Amygdala (tissue), 56 donors: ENCODE measurements at places on chromosomes 11 and 22.

DNA sequence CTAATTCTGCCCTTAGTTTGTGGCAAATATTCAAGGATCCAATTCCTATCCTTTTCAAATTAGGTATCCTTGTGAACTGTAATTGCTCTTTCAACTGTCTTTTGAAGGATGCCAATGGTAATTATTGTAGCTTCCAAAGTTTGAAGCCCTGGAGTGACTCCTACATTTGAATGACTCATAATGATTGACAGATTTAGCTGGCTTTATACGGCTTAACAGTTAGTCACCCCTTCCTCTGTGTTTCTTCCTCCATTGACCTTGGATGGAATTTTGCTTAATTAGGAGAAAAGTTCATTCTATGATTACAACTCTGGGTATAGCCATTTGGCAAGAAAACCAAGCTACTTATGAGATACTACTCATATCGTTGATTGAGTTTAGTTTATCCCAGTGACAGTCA, 639.3 kb upstream of the KIRREL3 start:
- no peak for DNase-seq

- no peak for DNase-seq
Observed at GRCh38 chr22:27075028-27075678, 417.8 kb downstream of the MIAT start.

DNA sequence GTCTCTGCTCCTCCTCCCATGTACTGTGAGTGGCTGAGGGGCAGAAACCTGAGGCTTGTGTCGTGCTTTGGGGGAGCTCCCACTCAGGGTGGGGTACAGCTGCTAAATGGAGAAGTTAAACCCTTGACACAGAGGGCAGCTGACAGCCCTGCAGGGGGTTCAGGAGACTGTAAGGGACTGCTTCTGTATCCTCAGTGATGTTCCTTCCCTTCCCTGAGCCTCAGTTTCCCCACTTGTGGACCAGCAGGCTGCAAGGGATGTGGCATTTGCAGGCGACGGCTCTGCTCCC, 15.6 kb downstream of the SYNGR1 start:
- DNase-seq, result no peak

DNA sequence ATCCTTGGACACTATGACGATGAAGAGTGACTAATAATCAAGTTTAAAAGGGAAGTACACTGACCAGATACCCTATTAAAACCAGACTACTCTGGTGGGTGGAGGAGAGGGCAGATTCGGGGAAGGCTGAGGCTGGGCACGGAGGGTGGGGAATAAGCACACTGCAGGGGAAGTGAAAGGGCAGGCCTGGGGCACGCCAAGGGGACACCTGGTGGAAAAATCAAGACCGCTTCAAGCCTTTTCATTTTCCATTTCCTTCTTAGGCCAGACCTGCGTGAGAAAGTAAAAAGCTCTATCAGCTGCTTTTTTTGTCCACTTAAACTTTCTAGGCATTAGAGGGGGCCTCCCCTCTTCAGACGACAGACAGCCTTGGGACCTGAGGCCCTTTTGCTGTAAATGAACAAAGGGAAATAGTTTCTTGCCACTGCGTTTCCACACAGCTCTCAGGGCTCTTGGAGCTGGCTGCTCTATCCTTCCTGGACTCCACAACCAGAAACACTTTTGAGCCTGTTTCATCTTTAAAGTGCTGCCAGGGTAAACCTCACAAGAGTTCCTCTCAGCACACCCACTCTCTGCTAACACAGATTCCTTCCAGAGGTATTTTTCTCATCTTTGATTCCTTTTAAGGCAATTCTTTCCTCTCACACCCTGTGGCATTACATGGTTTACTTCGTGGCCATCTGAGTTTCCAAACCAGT, 25.0 kb upstream of the SERPIND1 start:
- DNase-seq, result no peak

DNA sequence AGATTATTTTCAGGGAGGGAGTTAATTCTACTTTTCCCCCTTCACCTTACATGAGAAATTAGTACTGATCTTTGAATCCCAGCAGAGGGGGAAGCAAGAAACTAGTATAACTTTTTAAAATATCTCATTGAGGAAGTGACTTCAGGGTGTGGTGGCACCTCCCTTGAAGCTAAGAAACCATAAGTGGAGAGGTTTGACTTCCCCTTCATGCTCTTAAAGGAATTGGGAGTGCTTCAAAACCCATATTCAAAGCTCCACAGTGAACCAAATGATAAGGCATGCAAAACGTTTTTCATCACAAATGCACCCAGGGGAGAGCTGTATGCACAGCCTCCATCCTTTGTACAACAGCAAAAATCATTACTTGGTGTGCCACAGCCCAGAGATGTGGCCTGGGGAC, 540 bp downstream of the MS4A14 start:
- DNase-seq, result no peak

DNA sequence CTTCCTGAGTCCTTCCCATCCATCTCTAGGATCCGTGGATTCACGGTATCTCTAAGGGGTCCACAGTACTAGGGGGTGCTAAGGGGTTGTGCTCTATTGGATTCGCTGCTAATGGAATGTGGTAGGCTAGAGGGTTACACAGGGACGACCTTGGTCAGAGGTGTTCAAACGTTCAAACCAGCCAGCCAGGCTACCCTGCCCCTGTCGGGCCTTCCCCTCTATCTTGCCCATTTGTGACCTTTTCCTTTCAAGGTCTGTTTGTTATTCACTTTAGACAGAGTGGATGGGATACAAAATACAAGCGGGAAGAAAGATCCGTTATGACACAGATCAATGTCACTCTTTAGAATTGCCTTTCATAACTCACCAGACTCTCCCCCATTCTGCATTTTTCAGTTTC, 205.8 kb upstream of the TBCEL start:
- DNase-seq, result no peak

DNA sequence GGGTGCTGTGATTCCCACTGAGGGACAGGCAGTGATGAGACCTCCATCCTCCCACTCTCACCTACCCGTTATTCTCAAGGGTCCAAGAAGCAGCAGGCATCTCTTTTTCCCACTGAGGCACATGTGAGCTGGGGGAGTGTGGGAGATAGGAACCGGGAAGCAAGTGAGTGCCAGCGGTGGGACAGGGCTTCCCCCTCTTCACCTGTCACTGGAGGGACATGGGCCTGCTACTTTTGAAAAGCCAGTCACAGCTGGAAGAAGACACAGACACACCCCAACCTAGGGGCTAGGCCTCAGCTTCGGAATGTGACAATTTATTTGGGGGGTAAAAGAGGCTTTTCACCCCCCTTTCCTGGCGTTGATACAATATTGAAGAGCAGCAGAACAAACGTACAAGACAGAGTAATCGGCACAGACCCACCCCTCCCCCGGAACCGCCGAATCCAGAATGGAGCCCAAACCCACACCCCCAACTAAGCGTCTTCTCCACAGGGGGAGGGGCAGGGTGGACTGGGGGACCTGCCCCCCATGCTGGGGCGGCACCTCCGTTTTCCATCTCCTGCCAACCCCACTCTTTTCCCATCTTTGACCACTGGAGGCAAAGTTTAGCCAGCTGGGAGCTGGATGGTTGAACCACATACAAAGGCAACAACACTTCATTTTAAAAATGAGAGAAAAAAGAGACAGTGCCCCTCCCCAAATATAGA, 10.7 kb downstream of the CBX6 start:
- DNase-seq, result no peak
